ENCODE measurements at places on chromosomes 7 and 10.

- H3K4me1 ChIP-seq, result no peaks in the 10 kb centered on the region
- DNase-seq, result no peak
- no peaks in the 10 kb centered on the region for H3K36me3 ChIP-seq
- no peaks in the 10 kb centered on the region for H3K27me3 ChIP-seq
Measured at GRCh38 chr7:141889321-141889720, 26.9 kb upstream of the OR9A4 start.

DNA sequence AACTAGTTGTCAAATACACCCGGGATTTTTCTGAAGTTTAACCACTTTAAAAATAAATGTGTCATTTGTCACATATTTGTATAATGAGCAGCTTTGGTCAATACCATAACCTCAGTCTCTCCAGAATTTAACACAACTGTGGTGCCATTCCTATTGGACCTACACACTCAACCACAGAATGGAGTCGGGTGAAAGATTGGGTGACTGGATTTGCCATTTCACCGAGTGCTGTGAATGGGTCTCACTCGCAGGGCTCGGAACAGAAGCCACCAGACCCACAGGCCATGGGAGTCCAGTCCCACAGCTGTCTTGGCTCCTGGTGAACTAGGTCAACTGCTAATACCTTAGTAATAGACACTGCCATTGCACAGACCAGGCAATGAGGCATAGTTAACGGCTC, 298.4 kb downstream of the CCDC3 start:
- H3K27me3 ChIP-seq, result no peaks in the 10 kb centered on the region
- no peak overlapping the region for H3K4me3 ChIP-seq
- H3K27ac ChIP-seq, result no peak overlapping the region
- H3K36me3 ChIP-seq, result no peaks in the 10 kb centered on the region
- no peaks in the 10 kb centered on the region for H3K4me1 ChIP-seq

DNA sequence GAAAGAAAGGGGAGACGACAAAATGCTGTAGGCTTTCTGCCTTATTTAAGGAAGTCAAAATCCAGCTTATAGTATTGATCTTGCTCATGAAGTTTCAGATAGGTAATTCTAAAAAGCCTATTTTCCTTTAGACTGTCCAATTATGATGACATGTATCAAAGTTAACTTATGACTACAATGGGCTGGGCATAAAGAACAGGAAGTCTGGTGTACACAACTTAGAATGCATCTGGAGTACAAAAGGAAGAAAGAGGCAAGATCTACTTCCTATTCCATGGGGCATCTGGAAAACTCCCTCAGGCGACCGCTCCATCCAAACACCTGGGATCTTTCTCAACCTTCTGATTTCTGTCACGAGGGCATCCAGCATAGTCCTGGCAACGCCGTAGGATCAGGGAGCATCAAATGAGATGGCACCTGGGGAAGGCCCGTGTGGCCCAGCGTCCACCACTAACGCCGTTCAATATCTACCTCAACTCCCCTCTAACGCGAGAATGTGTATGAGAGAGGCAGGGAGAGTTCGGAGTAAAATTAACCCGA, 512 bp downstream of the FAM24B start:
- H3K27me3 ChIP-seq, result no peaks in the 10 kb centered on the region
- peak overlapping the region; percentile 61 for H3K4me3 ChIP-seq
- H3K27ac ChIP-seq, result peak overlapping the region; percentile 30
- H3K36me3 ChIP-seq, result no peaks in the 10 kb centered on the region
- no peak for DNase-seq

- no peak for DNase-seq
- H3K4me3 ChIP-seq, result no peak overlapping the region
- H3K27ac ChIP-seq, result no peak overlapping the region
- H3K27me3 ChIP-seq, result no peaks in the 10 kb centered on the region
Measured at GRCh38 chr7:27677912-27678612, 15.4 kb upstream of the HIBADH start.

- H3K4me1 ChIP-seq, result peaks cover 4% of the 10 kb centered on the region
- no peak overlapping the region for H3K4me3 ChIP-seq
- H3K27ac ChIP-seq, result no peak overlapping the region
- H3K36me3 ChIP-seq, result no peaks in the 10 kb centered on the region
Measured at GRCh38 chr7:112868609-112869008, 78.4 kb upstream of the TMEM168 start.

- H3K27me3 ChIP-seq, result no peaks in the 10 kb centered on the region
- H3K4me1 ChIP-seq, result no peaks in the 10 kb centered on the region
- H3K36me3 ChIP-seq, result no peaks in the 10 kb centered on the region
- H3K4me3 ChIP-seq, result no peak overlapping the region
- H3K27ac ChIP-seq, result no peak overlapping the region
- DNase-seq, result no peak
Measured at GRCh38 chr7:141915565-141915964, 634 bp upstream of the OR9A4 start.

GRCh38 chr7:27103489-27104226, 1.2 kb upstream of the HOXA2 start:
- H3K36me3 ChIP-seq, result peaks cover 3% of the 10 kb centered on the region
- no peak overlapping the region for H3K4me3 ChIP-seq
- peaks cover 29% of the 10 kb centered on the region for H3K27me3 ChIP-seq

GRCh38 chr7:11970132-11970531, 138.1 kb upstream of the THSD7A start:
- no peaks in the 10 kb centered on the region for H3K4me1 ChIP-seq
- H3K36me3 ChIP-seq, result no peaks in the 10 kb centered on the region
- H3K27ac ChIP-seq, result no peak overlapping the region
- DNase-seq, result no peak
- no peak overlapping the region for H3K4me3 ChIP-seq
- no peaks in the 10 kb centered on the region for H3K27me3 ChIP-seq

DNA sequence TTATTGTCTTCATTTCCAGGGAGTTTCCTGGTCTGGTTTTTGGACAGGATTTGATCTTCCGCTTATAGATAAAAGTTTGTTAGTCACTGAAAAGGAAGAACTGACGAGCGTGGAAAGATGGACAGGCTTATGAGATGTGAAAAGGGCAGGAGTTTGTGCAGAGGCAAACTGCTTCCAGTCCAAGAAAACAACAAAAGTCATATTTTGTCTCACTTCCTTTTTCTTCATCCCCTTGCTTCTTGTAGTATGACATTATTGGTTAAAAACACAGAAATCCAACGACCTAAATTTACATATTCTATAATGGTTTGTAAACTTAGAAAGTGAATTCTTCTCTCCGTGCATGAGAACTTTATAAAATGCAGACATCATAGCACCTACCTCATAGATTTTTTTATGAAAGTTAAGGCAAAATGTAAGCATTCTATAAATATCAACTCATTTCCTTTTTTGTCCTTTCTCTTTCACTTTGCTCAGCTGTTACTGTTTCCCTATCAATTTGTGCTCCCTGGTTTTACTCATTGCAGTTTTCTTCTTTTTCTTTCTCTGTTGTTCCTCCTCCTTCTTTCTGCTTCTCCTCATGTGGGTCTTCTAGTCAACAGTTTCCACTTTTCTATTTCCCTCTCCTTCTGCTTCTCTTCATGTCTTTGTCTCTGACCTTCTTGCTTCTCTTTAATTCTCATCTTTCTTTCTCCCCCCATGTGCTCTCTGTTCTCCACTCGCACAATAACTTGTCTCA, 370.2 kb downstream of the ARL4A start:
- H3K4me1 ChIP-seq, result no peaks in the 10 kb centered on the region
- H3K27ac ChIP-seq, result peak overlapping the region; percentile 61

- no peak overlapping the region for H3K27ac ChIP-seq
- peaks cover 5% of the 10 kb centered on the region for H3K4me1 ChIP-seq
- DNase-seq, result no peak
- no peaks in the 10 kb centered on the region for H3K27me3 ChIP-seq
- peaks cover 29% of the 10 kb centered on the region for H3K36me3 ChIP-seq
- no peak overlapping the region for H3K4me3 ChIP-seq
Measured at GRCh38 chr7:135925210-135925609, 51.9 kb downstream of the MTPN start.

DNA sequence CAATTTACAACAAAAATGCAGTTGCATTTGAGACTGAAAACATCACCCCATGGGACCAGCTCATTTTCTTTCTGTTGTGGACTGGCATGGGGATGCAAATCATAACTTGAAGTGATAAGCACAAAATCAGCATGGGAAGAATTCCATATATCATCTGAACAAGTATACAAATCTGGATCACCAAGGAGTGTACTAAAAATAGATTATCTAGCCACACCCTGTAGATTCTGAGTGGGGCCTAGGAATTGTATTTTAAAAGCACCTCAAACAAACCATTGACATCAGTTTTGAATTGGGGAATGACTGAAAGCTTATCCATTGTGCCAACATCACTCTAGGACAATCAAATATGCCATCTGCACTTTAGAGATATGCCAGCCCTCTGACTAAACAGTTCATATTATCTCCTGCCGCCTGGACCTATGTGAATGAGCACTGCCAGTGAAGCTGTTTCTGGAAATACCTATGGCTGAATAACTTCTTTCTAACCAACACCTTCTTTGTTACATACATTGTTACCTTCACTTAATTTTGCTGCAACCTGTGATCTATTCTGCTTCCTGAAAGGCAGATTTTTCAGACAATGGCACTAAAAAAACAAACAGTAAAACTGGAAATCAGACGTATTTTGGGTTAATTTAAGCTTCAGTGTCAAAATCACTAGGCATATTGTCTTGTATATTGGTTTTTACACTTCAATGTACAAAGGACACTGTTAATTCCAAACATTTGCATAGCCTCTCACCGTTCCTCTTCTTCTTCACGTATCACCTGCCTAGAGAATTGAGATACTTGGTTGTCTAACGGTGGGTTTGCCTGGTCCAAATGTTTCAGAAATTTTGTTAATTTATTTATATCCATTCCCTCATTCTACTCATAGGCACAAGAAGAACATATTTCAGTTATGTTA, 42.4 kb upstream of the HGF start:
- no peak for DNase-seq
- H3K36me3 ChIP-seq, result no peaks in the 10 kb centered on the region
- no peaks in the 10 kb centered on the region for H3K27me3 ChIP-seq
- H3K27ac ChIP-seq, result no peak overlapping the region
- H3K4me1 ChIP-seq, result no peaks in the 10 kb centered on the region

DNA sequence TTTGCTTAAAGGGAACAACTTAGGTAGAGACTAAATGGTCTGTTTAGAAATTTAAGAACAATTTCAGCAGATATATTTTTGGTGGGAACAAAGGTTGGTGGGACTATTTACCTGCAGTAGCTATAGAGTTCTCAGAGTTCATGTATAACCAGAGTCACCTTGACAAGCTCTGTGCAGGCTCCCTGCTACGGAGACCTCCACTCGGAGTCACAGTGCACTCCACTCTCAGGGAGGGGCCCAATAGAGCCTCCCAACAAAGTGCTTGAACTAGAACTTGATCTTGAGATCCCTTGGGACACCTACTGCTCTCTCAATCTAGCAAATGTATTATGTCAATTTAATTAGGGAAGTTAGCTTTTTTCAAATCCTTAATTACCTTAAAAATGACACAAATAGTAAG, 2.3 kb downstream of the MYPN start:
- no peaks in the 10 kb centered on the region for H3K27me3 ChIP-seq
- no peak overlapping the region for H3K4me3 ChIP-seq
- no peak overlapping the region for H3K27ac ChIP-seq
- H3K36me3 ChIP-seq, result no peaks in the 10 kb centered on the region
- DNase-seq, result no peak

- DNase-seq, result no peak
- no peak overlapping the region for H3K4me3 ChIP-seq
- no peak overlapping the region for H3K27ac ChIP-seq
- H3K27me3 ChIP-seq, result no peaks in the 10 kb centered on the region
- H3K4me1 ChIP-seq, result no peaks in the 10 kb centered on the region
Measured at GRCh38 chr10:129328546-129328945, 138.5 kb upstream of the MGMT start.

GRCh38 chr10:133030781-133031180, 56.9 kb upstream of the ADGRA1 start:
- H3K4me1 ChIP-seq, result peaks cover 17% of the 10 kb centered on the region
- no peak overlapping the region for H3K4me3 ChIP-seq
- DNase-seq, result no peak

- no peak for DNase-seq
- no peak overlapping the region for H3K27ac ChIP-seq
- peaks cover 26% of the 10 kb centered on the region for H3K4me1 ChIP-seq
Measured at GRCh38 chr7:35734001-35734483, 39.1 kb upstream of the HERPUD2 start.

DNA sequence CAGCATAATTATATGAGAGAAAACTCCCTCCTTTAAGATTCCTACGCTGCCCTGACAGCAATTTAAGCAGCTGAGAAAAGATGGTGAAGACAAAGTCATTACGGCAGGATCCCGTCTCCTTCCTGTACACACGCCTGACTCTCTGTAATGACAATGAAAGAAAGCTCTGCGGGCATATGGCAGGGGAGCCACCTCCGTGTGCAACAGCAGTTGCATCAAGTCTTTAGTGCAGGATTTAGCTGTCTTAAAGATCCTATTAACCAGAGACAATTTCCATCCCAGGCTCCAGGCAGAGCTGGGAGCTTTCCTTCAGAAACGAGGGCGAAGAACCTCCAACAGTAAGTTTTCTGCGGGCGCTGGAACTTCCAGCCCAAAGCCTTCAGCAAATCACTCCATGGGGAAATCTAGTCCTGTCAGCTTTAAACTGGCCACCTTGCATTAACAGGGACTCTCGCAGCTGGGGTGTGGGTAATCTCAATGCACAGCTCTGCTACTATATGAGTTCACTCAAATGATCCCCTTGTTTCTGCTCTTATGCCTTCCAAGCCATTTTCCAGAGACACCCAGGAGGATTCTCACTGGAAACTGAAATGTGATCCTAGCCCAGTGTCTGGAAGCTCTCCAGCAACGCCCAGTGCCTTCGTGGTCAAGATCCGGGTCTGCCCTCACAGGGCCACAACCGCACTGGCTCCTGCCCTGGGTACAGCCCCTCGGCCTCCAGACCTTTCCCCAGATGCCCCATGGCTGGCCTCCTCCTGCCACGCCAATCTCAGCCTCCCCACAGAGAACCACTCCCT, 74.9 kb downstream of the CTBP2 start:
- no peak for DNase-seq
- no peaks in the 10 kb centered on the region for H3K27me3 ChIP-seq
- H3K36me3 ChIP-seq, result peaks cover 19% of the 10 kb centered on the region
- H3K27ac ChIP-seq, result no peak overlapping the region
- peaks cover 9% of the 10 kb centered on the region for H3K4me1 ChIP-seq
- no peak overlapping the region for H3K4me3 ChIP-seq

DNA sequence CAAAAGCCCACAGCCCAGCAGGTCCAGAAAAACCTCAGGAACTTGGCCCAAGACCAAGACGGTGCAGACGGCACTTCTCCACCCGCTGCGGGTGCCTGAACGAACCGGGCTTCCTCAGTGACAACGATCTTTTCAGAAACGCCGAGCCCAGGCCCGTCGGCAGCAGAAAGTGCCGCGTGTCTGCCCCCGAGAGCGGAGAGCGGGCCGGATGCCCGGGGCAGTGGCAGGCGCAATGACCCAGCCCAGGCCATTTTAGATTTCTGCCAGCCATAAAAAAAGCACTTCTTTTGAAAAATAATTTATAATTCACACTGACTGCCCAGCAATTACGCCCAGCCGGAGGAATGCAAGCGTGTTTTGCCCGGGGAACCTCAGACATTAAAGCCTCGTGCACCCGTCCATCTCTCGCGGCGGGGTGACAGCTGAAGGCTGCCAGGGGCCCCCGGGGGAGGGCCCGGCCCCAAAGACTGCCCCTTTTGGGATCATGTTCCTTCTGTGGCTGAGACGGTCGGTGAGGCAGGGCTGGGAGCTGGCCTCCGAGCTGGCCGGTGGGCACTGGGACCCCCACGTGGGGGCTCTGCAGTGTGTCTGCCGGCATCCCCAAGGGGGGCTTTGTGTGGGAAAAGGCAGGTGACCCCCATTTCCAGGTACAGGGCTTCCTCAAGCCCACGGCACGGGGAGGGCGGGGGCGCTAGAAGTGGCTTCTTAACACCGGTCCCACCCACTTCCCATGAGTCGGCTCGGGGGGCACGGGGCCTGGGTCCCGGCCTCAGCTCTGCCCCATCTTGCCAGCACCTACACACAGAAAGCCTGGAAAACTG, 71.3 kb upstream of the PDGFA start:
- H3K27me3 ChIP-seq, result no peaks in the 10 kb centered on the region
- H3K36me3 ChIP-seq, result no peaks in the 10 kb centered on the region
- no peak overlapping the region for H3K4me3 ChIP-seq
- H3K27ac ChIP-seq, result no peak overlapping the region
- peaks cover 38% of the 10 kb centered on the region for H3K4me1 ChIP-seq
